ENCODE measurements at places on chromosomes 13 and 19. TPM values are rescaled to one million over a fixed set of nuclear protein-coding genes. Genes with fewer than 3 reads are reported as not detected.

- no peak for DNase-seq
- H3K36me3 ChIP-seq = no peaks in the 10 kb centered on the region
- H3K4me3 ChIP-seq = peak overlapping the region; percentile 69
- H3K4me1 ChIP-seq = peaks cover 5% of the 10 kb centered on the region
- peak overlapping the region; percentile 3 for H3K27ac ChIP-seq
- no peaks in the 10 kb centered on the region for H3K27me3 ChIP-seq
These were observed 699 bp downstream of the RCBTB2 start for GRCh38 chr13:48532256-48532505.

GRCh38 chr19:41441321-41441945 lies 1.5 kb upstream of the ERICH4 start:
- H3K27me3 ChIP-seq = no peaks in the 10 kb centered on the region
- H3K4me3 ChIP-seq = no peak overlapping the region

- H3K27ac ChIP-seq = no peak overlapping the region
- peaks cover 6% of the 10 kb centered on the region for H3K36me3 ChIP-seq
- no peak overlapping the region for H3K4me3 ChIP-seq
These were observed 20.7 kb downstream of the GPR180 start for GRCh38 chr13:94622344-94622743.

DNA sequence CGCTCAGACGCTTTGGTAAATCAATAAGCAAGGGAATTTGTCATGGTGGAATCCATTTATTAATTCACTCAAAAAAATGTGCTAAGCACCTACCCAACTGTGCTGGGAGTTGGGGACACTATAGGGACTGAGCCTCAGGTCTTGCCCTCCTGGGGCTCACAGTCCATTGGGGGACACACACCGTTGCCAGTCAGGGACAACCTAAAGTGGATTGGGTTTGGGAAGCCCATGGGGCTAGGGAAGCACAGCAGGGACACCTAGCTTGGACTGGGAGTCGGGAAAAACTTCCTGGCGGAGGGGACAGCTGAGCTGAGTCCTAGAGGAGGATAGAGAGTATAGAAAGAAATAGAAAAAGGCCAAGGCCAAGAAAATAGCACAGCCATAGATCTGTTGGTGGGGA lies 8.5 kb downstream of the FOSB start:
- H3K27ac ChIP-seq = no peak overlapping the region
- no peaks in the 10 kb centered on the region for H3K27me3 ChIP-seq
- no peaks in the 10 kb centered on the region for H3K36me3 ChIP-seq

- H3K4me3 ChIP-seq = no peak overlapping the region
- no peaks in the 10 kb centered on the region for H3K4me1 ChIP-seq
- no peak overlapping the region for H3K27ac ChIP-seq
- H3K27me3 ChIP-seq = no peaks in the 10 kb centered on the region
- no peaks in the 10 kb centered on the region for H3K36me3 ChIP-seq
- DNase-seq = peak; percentile 24
These were observed 14.6 kb downstream of the JOSD2 start for GRCh38 chr19:50496189-50497021.

GRCh38 chr19:35153701-35154524 lies 622 bp upstream of the FXYD5 start:
- peaks cover 2% of the 10 kb centered on the region for H3K36me3 ChIP-seq
- no peaks in the 10 kb centered on the region for H3K4me1 ChIP-seq
- peak; percentile 68 for DNase-seq

- H3K27me3 ChIP-seq = no peaks in the 10 kb centered on the region
- no peak for DNase-seq
- H3K4me1 ChIP-seq = peaks cover 8% of the 10 kb centered on the region
- no peak overlapping the region for H3K27ac ChIP-seq
These were observed 68.6 kb downstream of the STK24 start for GRCh38 chr13:98508280-98508679.

DNA sequence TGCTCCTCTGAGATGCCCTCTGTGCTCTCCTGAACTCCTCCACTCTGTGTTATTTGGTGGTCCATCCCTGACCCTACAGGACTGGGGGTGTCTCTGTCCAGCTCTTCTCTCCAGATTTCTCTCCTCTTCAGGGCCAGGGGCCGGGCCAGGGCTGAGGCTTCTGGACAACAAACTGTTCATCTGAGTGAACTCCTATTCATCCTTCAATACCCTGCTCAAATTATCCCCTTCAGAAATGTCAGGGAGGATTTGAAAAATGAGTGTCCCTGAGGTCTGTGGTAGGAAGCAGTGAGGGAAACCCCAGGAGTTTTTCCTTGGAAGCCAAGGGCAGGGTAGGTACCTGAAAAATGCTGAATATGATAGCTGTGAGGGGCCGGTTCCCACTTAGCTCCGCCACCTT lies 7.6 kb downstream of the PDE4C start:
- no peaks in the 10 kb centered on the region for H3K4me1 ChIP-seq
- H3K27me3 ChIP-seq = no peaks in the 10 kb centered on the region
- no peak for DNase-seq
- no peaks in the 10 kb centered on the region for H3K36me3 ChIP-seq
- H3K4me3 ChIP-seq = no peak overlapping the region

DNA sequence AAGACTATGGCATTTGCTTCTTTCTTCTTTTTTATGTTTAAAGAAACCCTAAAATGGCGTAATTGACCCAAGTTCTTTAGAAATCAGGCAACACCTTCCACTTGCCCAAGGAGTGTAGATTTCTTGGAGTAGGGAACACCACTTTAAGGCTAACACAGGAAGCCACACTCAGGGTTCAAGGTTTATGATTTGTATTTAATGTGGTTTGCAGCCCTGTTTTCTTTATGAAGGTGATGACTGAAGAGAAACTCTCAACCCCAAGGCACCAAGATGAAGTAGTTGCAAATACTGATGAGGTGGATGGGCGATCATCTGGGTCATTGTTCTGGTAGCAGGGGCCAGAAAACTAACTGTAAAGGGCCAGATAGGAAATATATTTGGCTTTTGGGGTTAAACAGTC lies 101.1 kb downstream of the DLEU7 start:
- H3K36me3 ChIP-seq = no peaks in the 10 kb centered on the region
- no peaks in the 10 kb centered on the region for H3K27me3 ChIP-seq
- no peak overlapping the region for H3K27ac ChIP-seq
- H3K4me1 ChIP-seq = no peaks in the 10 kb centered on the region

DNA sequence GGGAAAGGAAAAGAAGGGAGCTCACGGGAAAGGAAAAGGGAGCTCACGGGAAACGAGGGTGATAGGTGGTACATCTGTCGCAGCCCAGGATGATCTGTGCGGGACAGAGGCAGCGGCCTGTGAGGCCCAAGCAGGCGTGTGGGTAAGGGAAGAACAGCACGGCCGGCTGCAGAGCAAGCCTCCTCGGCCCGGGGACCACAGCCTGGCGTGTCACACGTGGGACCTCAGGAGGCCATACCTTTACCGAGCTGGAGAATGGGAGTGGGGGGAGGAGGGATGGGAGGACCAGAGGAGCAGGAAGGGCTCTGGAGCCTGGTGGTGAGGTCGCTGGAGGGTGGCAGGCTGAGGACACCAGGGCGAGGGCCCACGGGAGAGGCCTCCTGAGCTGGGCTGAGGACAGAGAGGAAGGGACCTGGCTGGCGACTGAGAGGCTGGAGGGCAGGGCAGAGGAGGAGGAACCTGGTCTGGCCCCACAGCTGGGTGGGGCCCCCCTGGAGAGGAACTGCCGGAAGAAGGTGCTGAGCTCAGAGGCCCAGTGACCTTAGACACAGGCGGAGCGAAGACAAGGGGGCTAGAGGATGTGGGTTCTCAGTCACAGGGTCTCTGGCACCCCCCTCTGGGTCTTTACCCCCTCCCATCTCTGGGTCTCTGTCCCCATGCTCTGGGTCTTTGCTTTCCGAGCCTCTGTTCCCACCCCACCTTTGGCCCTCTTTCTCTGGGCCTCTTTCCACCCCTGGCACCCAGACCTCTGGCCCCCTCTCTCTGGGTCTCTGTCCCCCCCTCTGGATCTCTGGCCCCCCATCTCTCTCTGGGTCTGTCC lies 2.9 kb upstream of the FTL start:
- no peak overlapping the region for H3K27ac ChIP-seq
- H3K27me3 ChIP-seq = no peaks in the 10 kb centered on the region
- H3K36me3 ChIP-seq = no peaks in the 10 kb centered on the region
- peak; percentile 85 for DNase-seq

GRCh38 chr13:31328549-31329235 lies 128.9 kb downstream of the B3GLCT start:
- no peak overlapping the region for H3K4me3 ChIP-seq
- no peaks in the 10 kb centered on the region for H3K36me3 ChIP-seq
- H3K27ac ChIP-seq = no peak overlapping the region
- no peaks in the 10 kb centered on the region for H3K27me3 ChIP-seq
- H3K4me1 ChIP-seq = no peaks in the 10 kb centered on the region

DNA sequence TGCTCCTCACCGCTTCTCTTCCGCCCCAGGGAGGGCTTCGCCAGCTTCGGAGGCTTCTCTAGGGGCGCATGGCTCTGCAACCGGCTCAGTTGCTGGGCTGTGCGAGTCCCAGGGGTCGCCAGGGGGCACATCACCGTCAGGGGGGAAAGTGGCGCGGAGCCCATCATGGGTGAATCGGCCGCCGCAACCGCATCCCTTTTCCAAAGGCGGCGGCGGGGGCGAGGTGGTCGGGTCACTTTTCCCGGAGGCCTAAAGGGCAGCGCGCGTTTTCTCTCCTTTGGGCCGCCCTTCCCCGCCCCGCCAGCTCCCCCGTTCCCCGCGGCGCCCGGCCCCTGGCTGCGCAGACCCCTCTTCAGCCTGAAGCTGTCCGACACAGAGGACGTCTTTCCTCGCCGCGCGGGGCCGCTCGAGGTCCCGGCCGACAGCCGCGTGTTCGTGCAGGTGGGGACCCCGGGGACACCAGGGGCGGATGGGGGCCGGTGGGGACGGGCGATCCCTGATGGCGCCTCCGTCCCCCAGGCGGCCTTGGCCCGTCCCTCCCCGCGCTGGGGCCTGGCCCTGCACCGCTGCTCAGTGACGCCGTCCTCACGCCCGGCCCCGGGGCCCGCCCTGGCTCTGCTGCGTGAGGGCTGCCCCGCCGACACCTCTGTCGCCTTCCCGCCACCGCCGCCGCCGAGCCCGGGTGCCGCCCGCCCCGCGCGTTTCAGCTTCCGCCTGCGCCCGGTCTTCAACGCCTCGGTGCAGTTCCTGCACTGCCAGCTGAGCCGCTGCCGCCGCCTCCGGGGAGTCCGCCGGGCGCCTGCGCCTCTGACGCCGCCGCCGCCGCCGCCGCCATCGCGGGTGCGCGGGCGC lies 1.7 kb downstream of the TGFBR3L start:
- no peaks in the 10 kb centered on the region for H3K4me1 ChIP-seq
- H3K36me3 ChIP-seq = no peaks in the 10 kb centered on the region
- no peak overlapping the region for H3K4me3 ChIP-seq

GRCh38 chr19:54245936-54246335 lies 3.3 kb upstream of the LILRA6 start:
- no peaks in the 10 kb centered on the region for H3K36me3 ChIP-seq
- H3K27me3 ChIP-seq = no peaks in the 10 kb centered on the region
- no peaks in the 10 kb centered on the region for H3K4me1 ChIP-seq
- H3K27ac ChIP-seq = no peak overlapping the region
- DNase-seq = no peak

DNA sequence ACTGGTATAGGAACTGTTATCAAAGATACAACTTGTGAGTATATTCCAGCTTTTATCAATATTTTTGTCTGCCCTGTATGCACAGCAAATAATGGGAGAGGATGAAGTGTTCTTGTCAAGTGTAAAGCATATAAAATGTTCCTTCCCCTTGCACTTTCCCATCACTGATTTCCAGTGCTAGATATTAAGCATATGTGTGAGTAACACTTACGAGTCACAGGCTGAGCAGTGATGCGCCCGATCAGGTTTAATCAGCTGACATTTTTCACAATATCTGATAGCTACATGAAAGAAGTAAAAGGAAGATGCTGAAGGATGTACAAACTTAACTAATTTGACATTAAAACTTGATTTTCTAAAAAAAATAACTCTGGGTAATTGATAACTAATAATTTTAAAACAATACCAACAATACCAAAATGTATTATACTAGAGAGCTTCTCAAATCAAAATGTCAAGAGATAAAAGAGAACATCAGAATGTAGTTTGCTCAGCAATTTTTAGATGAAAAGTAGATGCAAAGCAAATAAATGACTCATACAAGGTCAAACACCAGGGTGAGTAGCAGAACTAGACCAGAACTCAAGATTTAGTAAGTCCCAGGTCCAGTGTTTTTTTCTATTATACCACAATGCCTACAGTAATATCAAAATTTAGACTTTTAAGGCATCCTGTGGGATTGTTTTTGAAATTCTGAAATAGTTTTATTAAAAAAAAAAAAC lies 56.4 kb downstream of the ZDHHC20 start:
- H3K27me3 ChIP-seq = no peaks in the 10 kb centered on the region
- H3K27ac ChIP-seq = no peak overlapping the region
- H3K4me3 ChIP-seq = no peak overlapping the region
- H3K36me3 ChIP-seq = no peaks in the 10 kb centered on the region
- no peaks in the 10 kb centered on the region for H3K4me1 ChIP-seq

GRCh38 chr19:4088975-4089374 lies 22.3 kb upstream of the ZBTB7A start:
- no peaks in the 10 kb centered on the region for H3K27me3 ChIP-seq
- no peaks in the 10 kb centered on the region for H3K36me3 ChIP-seq
- H3K27ac ChIP-seq = no peak overlapping the region
- no peak overlapping the region for H3K4me3 ChIP-seq
- H3K4me1 ChIP-seq = no peaks in the 10 kb centered on the region

GRCh38 chr19:46256855-46257254 lies 27.3 kb downstream of the IGFL1 start:
- peaks cover 2% of the 10 kb centered on the region for H3K27me3 ChIP-seq
- no peak overlapping the region for H3K27ac ChIP-seq
- H3K4me3 ChIP-seq = no peak overlapping the region
- no peaks in the 10 kb centered on the region for H3K36me3 ChIP-seq

GRCh38 chr19:13637664-13638063 lies 126.7 kb upstream of the MRI1 start:
- H3K36me3 ChIP-seq = no peaks in the 10 kb centered on the region
- no peaks in the 10 kb centered on the region for H3K27me3 ChIP-seq
- no peak overlapping the region for H3K27ac ChIP-seq
- H3K4me1 ChIP-seq = no peaks in the 10 kb centered on the region
- H3K4me3 ChIP-seq = no peak overlapping the region
- no peak for DNase-seq

GRCh38 chr19:19137556-19138108 lies 646 bp downstream of the TMEM161A start:
- H3K36me3 ChIP-seq = no peaks in the 10 kb centered on the region
- no peaks in the 10 kb centered on the region for H3K4me1 ChIP-seq

DNA sequence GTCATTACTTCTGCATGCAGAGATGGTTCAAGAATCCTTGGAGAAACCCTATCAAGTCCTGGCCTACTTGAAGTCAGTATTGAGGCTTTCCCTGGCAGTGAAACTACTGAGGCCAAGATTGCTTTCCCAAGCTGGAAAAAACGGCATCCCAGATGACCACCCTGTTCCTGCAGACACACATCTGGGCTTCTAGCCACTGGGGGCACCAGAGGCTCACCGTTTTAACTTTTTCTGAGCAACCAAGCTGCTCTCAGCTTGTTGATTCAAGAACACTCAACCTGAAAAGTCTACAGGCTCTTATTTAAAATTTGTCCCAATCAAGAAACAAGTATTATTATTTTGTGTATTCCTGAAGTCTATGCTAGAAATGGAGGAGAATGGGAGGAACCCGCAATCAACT lies 66.6 kb downstream of the SPRYD7 start:
- no peaks in the 10 kb centered on the region for H3K4me1 ChIP-seq
- H3K27me3 ChIP-seq = no peaks in the 10 kb centered on the region
- H3K27ac ChIP-seq = no peak overlapping the region
- H3K36me3 ChIP-seq = no peaks in the 10 kb centered on the region
- DNase-seq = no peak

CEACAM16 gene
- not detected for polyA plus RNA-seq

RFPL4A gene
- polyA plus RNA-seq = not detected

C5AR1 gene
- polyA plus RNA-seq = 7.9 TPM

DMKN gene
- polyA plus RNA-seq = 22.2 TPM

BCAM gene
- 109 TPM for polyA plus RNA-seq

FOSB gene
- 18.4 TPM for polyA plus RNA-seq

TNFRSF19 gene
- 0.38 TPM for polyA plus RNA-seq

PABPC3 gene
- 0.15 TPM for polyA plus RNA-seq

SGCG gene
- 4.3 TPM for polyA plus RNA-seq

All from aorta (tissue), 5 donors.